Activated naive CD8-positive, alpha-beta T cell treated with anti-CD3 and anti-CD28 coated beads, Interleukin-2, amount 50 U/mL, for 24 hours (primary cell): ENCODE measurements at places on chromosomes 11 and 22.

GRCh38 chr22:50189184-50189848 lies 3.6 kb downstream of the TRABD start:
- no peak for DNase-seq

- no peak for DNase-seq
Observed at GRCh38 chr22:37690901-37691504, 4.9 kb downstream of the NOL12 start.

DNA sequence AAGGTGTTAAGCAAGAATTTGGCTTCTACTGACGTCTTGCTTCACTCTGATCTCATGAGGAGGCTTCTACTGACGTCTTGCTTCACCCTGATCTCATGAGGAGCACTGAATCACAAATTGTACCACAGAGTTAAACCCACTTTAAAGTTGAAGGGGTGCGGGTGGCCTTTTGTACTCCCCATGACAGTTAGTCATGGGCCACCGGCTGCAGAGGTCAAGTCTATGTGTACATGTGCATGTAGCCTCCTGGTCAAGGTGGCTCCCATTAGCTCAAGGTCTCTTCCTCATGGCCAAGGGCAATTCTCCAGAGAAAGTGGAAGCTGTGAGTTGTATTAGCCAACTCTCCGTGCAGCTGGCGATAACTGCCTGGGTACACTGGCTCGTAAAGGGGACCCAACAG lies 23.1 kb upstream of the FZD4 start:
- no peak for DNase-seq

GRCh38 chr11:100562128-100562527 lies 125.0 kb upstream of the ARHGAP42 start:
- DNase-seq, result no peak

DNA sequence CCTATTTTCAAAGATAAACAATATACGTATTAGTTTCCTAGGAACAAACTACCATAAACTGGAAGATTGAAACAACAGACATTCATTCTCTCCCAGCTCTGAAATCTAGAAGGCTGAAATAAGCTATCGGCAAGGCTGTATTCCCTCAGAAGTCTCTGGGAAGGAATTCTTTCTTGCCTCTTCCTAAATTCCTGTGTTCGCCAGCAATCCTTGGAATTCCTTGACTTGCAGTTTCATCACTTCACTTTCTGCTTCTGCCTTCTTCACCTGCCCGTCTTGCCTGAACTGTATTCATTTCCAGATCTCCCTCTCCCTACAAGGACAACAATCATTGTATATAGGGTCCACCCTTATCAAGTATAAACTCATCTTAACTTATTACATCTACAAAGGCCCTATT lies 17.7 kb upstream of the PRDM10 start:
- no peak for DNase-seq

DNA sequence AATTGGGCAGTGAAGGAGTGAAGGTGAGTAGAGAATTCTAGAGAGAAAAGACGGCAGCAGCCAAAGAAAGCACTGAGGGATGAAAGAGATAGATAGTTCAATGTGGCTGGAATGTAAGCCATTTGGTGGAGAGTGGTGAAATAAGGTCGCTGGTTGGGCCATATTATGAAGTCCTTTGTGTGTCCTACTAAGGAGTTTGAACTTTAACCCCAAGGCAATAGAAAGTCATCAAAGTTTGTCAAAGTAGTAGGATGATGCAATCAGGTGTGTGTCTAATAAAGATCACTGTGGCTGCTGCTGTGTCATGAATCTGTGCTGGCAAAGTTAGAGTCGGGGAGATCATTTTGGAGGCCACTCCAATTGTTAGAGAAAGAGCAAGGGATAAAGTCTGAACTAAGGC lies 18.7 kb downstream of the RNF121 start:
- DNase-seq, result no peak

GRCh38 chr22:18013436-18013835 lies 10.9 kb downstream of the MICAL3 start:
- no peak for DNase-seq

- DNase-seq, result no peak
Observed at GRCh38 chr11:64831411-64831891, 13.0 kb downstream of the CDC42BPG start.

DNA sequence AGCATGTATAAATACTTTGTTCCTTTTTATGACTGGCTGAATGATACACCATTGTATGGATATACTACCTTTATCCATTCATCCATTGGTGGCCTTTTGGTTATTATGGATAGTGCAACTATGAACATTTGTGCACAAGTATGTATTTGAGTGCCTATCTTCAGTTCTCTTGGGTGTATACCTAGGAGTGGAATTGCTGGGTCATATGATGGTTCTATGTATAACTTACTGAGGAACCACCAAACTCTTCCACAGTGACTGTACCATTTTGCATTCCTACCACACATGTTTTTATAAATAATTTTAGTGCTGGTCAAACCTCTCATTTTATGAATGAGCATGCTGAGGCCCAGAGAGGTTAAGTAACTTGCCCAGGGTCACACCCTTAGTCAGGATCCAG lies 3.8 kb upstream of the PATZ1 start:
- DNase-seq, result no peak
